Activated CD8-positive, alpha-beta memory T cell treated with anti-CD3 and anti-CD28 coated beads for 1 hour (primary cell): ENCODE measurements at places on chromosomes 6 and 20.

GRCh38 chr6:93419304-93420162, at the start of gene EPHA7:
EPHA7 (minus strand) TSS chr6:93419559; CDS start chr6:93419341, 218 bp downstream.
- DNase-seq: no peak

GRCh38 chr20:21995461-21995860, 290.0 kb downstream of the PAX1 start:
- no peak for DNase-seq

GRCh38 chr6:43291708-43292107, 6.4 kb upstream of the SLC22A7 start:
- DNase-seq: no peak

GRCh38 chr6:45132059-45132458, 196.1 kb upstream of the RUNX2 start:
- no peak for DNase-seq

- DNase-seq: no peak
Measured at GRCh38 chr6:23875006-23875405, 251.0 kb upstream of the NRSN1 start.

- DNase-seq: no peak
Measured at GRCh38 chr6:157228426-157229131, 94.7 kb downstream of the TMEM242 start.

DNA sequence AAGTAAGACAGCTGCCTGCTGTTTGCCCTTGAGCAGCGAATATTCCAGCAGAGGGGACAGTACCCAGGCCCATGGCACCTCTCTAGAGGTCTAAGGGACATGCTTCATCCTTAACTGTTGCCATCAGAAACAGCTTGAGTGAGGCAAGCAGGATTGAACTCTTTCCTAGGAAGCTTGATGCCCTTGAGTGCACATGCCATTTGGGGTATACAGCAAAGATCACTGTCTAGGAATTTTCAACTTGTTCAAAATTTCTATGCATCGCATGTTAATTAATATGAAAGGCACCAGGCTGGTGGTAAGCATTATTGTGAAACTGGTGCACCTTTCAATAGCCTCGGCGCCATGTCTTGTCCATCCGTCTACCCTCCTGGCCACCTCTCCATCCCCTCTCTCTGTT, 54.1 kb downstream of the EDN1 start:
- no peak for DNase-seq

GRCh38 chr20:40778894-40779496, 90.0 kb upstream of the MAFB start:
- no peak for DNase-seq

DNA sequence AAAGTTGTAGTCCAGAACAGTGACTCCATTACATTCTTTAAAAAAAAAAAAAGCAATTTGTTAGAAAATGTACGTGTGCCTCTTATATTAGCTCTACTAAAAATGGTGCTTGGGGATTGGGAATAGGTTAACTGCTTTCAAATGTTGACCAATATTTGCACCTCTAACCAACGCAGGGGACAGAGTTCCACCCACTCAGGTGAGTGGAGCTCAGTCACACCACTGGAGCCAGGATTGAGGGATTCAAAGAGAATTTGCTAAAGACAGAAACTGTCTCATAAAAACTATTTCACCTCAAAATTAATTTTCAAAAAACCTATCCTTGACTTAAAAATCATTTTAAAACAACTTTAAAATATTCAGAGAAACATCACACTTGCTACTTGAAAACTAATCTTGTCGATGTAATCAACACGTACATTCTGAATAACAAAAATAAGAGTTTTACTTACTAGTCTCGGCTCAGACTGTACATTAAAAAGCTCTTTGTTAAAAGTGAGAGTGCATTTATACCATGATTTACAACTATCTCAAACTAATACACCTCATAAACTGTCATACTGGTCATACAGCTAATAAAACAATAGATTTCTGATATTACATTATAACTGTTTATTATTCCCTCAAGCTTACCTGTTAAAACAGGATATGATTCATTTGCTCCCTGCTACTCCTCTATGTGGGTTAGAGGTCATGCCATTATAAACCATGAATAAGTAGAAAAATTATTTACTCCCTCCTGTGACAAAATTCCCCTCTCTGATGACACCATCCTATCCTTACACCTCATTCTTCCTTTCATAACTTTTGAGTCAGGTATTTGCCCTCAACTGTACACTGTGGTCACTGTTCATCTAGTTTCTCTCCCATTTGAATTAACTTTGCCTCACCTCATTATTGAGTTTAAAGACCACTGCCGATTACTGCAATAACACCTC, 88.6 kb downstream of the PDE10A start:
- DNase-seq: no peak

GRCh38 chr6:15515226-15515625, 147.6 kb downstream of the DTNBP1 start:
- DNase-seq: no peak

- DNase-seq: no peak
Measured at GRCh38 chr6:167094436-167094819, 28.5 kb upstream of the CCR6 start.

DNA sequence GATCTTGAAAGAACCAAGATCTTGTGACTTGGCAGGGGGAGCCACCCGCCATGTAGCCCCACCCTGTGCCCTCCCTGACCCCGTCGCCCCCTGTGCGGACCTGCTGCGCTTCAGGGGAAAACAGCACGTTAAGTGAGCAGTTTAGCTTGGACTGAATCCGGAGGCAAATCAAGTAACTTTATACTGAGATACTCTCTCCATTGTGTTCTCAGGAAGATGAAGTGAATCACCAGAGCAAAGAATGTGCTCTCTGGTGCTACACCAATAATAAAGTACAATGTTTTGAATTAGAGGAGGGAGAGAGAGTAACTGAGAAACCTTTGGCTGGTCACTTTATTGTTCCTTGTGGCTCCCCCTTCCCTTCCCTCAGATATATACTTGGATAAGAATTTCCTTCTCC, 83.4 kb downstream of the TXNDC5 start:
- no peak for DNase-seq

DNA sequence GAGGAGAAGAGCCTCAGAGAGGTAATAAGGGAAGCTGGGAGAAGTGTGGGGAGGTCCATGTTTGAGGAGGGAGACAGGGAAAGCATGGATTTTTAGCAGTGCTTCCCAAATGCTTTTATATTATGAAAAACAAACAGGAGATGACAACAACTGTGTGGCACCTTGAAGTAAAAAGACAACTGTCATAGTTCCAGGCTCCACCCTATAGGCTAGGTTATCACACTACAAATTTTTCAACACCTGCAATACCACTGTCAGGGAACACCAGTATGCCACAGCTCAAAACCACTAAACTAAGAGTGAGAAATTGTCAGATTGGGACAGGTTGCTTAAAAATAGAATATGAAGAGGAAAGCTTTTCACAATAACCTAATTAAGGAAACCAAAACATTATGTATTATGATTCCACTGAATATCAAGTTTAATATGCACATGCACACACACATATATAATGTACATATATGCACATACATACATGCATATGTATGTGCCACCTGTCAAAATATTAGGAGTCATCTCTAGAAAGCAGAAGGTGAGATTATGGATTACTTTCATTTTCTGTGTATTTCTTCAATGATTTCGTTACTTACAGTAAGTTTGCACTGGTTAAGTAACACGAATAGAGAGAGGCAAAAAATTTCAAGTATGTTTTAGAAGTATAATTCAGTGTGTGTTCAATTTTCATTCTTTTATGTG, 261.2 kb downstream of the PTPRK start:
- no peak for DNase-seq

- DNase-seq: no peak
Measured at GRCh38 chr20:10064611-10065010, 29.8 kb downstream of the ANKEF1 start.

DNA sequence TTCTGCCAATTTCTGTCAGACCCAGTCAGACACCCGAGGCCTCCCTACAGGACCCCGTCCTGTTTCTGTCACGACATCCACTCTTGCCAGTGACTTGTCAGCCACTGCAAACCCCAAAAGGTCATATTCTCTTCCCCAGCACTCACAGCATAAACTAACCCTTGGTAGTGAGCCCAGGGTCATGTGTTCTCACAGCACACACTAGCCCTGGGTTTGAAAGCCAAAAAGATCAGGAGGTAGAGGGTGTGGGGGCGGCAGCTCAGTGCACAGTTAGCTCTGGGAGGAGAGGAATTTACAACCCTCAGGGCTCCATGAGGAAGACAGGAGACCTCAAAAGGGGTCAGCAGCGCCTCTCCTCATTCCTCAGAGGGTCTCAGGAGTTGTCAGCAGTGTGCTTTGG, 9.9 kb upstream of the SNX9 start:
- DNase-seq: no peak

GRCh38 chr20:62795023-62795761, 1.1 kb upstream of the MRGBP start:
- DNase-seq: no peak

DNA sequence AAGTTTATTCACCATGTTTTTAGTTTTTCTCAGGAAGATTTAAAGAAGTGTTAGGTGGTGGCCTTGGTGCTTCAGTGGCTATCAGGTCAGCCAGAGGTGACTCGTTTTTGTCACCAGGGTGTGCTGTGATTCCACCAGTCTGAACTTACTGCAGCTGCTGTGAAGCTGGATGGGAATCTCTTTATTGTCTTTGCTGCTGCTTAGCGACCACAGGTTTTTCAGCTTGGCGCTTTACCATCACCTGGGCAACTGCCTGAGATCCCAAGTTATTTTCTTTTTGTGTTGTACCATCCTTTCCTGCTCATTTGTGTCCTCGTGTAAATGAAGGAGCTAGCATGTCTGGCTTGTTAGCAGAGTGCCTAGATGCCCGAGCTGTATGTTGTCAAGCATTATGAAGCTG, 146.9 kb downstream of the MACROD2 start:
- no peak for DNase-seq

DNA sequence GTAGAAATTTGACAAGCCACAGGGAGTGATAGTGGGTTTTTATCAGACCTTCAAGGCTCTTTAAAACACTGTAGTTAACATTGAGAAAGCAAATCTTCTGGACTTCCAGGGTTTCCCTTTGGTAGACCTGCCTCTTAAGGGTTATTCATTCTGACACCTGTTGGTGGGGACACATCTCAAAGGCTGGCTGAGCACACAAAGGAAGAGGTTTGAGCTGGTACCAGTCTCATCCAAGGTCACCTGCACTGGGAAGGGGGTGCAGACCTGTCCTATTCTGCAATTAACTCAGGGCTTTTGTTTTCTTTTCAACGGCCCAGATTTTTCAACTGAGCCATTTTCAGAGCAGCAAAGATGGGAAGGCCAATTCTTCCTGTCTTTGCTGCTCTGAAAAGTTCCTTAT, 45.6 kb downstream of the EDN1 start:
- no peak for DNase-seq

DNA sequence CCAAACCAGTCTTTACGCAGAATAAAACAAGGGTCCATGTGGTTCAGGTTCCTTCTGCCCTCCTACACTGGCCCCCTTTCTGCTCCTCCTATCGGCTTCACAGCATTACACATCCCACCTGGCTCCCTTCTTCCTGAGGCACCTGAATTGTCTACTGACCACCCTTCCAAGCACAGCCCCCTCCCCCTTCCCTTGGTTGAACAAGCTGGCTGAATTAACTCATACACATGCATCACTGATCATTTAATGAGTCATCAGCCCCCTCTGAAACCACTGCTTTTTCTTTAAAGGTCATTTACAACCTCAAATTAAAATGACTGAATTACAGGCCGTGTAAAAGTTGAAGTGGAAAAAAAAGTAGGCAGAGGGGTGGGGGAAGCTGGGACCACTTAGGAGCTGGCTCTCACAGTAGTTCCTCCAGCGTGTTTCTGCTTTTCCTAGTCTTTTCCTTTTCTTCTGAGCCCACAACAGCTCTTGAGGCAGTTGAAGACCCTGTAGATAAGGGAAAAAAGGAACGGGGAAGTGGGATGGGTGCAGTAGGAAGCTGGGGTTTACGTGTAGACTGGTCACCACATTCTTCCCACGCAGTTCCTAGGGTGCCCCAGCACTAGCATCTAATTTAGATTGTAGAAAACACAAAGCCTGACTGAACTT, 67.6 kb downstream of the FYN start:
- DNase-seq: no peak

- no peak for DNase-seq
Measured at GRCh38 chr6:32886681-32887383, 32.8 kb downstream of the PSMB9 start.

DNA sequence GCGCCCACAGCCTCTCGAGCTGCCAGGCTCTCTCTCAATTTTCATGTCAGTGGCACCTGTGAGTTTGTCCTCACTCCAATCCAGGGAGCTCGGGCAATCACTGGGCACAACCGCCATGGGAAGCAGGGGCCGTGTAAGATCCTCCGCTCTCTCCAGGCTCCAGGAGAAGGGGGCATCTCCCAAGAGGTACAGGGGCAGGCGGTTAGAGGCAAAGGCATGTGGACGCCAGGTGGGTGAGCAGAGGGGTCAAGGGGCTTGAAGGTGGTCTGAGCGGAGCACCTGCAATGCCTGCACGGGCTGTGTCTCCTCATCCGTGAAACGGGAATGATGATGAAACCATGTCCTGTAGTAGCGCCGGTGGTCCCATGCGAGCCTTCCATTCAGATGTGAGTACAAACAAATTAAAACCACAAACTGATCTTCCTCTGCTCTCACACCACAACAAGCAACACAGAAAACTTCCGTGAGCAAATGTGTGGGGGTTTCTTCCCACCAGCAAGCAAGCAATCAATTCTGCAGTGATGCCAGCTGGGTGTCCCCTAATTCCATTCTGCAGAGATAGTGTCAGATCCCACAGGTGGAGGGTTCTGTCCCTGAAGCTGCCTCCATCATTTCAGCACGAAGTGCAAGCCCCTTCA, 222.5 kb upstream of the PMEPA1 start:
- no peak for DNase-seq

DNA sequence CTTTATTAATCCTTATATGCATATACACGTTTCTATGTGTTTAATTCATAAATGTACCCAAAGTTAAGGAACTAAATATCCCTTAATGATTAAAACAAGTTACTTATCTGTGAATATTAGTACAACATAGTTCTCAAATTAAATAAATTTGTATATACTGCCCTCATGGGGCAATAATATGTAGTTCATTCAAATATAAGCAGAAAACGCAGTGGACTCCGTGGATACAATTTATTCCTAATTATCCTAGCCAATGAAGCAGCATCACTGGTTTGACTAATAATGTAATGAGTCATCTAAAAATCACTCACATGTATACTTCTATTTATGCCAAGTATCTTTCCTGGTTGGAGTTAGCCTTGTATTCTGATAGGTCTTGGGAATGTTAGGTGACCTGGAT, 111.6 kb downstream of the TBC1D32 start:
- no peak for DNase-seq

GRCh38 chr6:130945401-130945919, 117.6 kb downstream of the EPB41L2 start:
- DNase-seq: no peak
